ENCODE measurements at places on chromosomes 13 and 19. TPM values are rescaled to one million over a fixed set of nuclear protein-coding genes. Genes with fewer than 3 reads are reported as not detected.

Gene RETN
- 3.0 TPM for total RNA-seq

DNA sequence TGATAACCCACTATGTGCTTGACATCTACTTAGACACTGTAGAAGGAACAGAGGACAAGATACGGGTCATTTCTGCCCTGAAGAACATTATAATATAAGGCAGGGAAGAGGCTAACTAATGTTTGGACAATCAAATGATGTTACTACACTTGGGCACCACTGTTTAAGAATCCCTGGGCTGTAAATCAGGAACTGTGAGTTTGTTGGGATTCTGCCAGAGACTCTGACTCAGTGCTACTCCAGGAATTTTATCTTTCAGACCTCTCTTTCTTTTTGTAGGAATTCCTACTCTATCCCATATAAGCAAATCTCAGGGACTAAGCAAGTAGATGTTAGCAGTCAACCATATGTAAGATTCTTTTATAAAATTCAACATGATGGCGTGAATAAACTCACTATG is 3.1 kb upstream of the ZNF471 start:
- no peak for DNase-seq

DNA sequence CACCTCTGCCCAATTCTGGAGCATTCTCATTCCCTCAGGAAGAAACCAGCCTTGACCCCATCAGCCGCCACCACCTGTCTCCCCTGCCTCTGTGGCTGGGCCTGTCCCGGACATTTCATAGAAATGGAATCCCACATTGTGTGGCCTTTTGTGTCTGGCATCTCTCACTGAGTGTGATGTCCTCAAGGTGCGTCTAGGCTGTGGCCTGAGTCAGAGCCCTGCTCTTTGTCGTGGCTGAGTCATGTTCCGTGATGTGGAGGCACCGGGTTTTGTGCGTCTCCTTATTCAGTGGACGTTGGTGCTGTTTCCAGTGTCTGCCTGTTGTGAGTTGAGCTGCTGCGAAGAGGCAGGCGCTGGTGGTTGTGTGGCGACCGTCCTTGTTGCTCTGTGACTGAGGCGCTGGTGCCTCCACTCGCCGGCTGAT is 3.5 kb downstream of the FZR1 start:
- no peak for DNase-seq

GRCh38 chr19:19409205-19409604 is 3.7 kb downstream of the GATAD2A start:
- DNase-seq = no peak

Gene LRRC25
- 0.53 TPM for total RNA-seq

Gene SIGLEC5
- not detected for total RNA-seq
